ENCODE measurements at places on chromosomes 3 and 15.

GRCh38 chr3:183350164-183350563 lies 78.3 kb downstream of the MCF2L2 start:
- DNase-seq: no peak

GRCh38 chr3:72008226-72008996 lies 223.5 kb upstream of the PROK2 start:
- no peak for DNase-seq

- no peak for DNase-seq
Measured at GRCh38 chr15:62063825-62064635, 2.7 kb upstream of the C2CD4A start.

DNA sequence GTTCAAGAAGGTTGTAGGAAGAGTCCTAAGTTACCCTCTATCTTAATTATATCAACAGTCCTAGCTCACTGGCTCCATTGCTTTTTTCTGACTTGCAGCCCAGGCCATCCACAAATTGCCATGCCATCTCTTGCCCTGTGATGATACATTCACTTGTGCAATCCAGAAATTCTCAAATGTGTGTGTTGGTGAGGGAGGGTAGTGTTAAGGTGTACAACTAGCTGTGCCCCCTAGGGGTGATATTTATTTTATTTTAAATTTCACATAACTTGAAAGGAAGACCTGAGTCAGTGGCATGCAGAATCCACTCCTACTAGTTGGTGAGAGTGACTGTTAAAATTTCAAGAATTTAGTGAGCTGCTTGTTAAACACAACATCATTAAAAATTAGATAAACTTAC lies 156.1 kb upstream of the ANKRD28 start:
- DNase-seq: no peak

DNA sequence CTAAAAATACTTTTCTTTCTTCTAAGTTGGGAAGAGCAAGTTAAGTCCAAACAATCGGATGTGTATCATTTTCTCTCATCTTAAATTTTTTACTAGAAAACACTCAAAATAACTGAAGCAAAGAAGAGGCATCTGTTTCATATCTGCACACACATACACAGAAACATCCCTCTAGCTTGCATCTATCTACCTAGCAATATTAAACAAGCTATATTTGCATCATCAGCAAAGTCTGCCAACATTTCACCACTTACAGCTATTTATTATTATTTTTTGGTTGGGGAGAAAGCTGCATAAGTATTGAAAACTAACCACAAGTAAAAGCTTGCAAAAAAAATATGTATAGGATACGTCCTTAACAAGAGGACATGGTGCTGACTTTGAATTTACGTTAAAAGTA lies 1.9 kb downstream of the GOLIM4 start:
- DNase-seq: no peak

DNA sequence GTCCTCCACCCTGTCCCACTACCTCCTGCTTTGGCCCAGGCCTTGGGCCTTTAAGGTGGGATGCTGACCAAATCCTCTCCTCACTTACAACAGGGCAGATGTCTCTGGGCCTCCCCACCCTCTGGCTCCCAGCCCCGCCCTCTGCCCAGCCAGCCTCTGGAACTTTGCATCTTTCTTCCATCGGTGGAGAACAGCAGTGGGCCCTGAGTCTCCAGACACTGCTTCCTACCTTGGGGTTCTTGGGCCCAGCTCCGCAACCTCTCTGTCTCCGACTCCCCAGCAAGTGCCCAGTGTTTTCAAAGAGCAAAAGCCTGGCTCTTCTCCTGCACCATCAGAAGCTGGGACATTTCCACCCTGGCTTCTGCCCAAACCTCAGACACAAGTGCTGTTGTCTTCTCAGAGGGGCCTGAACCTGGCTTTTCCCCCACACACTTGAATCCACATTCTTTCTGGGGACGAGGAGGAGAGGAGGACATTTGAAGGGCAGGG lies 33.1 kb downstream of the MRAS start:
- no peak for DNase-seq

GRCh38 chr15:68228143-68228970 lies 1.2 kb downstream of the CLN6 start:
- no peak for DNase-seq

- no peak for DNase-seq
Measured at GRCh38 chr15:81825136-81825535, 220.7 kb downstream of the MEX3B start.

- no peak for DNase-seq
Measured at GRCh38 chr3:72279068-72279604, 494.2 kb upstream of the PROK2 start.

DNA sequence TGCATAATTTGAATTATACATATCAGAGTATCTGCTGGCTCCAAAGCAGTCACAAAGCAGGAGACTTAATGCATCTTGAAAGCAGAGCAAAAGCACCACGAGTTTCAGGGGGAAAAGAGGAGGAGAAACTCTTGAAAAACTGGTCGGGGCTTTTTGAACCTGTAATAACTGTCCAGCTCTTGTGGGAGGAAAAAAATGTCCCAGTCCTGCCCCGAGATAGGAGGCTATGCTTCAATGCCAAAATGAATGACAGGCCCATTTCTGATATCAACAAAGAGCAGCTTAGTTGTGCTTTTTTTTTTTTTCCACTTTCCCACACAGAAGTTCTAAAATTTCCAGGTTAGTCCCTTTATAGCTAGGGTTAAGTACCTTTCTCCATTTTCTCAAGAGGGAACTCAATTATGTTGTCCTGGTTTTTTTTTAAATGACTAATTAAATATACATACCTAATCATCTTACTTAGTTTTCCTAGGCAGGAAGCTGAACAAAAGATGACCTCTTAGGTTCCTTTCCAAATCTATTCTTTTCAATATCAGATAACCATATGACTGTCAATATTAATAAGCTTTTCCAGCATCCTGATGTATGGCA lies 120.2 kb downstream of the TFDP2 start:
- DNase-seq: no peak

DNA sequence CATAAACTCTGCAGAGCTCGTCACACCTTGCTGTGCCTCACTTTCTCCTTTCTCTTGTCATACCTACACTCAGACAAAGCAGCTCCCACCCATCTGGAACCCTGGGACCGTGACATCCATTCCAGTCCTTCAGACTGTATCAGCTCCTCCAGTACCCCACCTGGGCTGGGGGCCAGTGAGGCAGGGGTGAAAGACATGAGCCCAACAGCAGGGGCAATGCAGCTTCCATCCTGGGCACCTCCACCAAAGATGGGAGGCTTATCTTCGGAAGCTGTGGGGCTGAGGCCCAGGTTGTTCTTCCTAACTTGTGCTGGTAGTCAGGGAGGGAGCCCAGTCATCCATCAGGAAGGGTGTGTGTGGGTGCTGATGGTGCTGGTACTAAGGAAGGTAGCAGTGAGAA lies 109.2 kb downstream of the EEFSEC start:
- no peak for DNase-seq

GRCh38 chr3:188580659-188581058 lies 426.7 kb downstream of the LPP start:
- no peak for DNase-seq

DNA sequence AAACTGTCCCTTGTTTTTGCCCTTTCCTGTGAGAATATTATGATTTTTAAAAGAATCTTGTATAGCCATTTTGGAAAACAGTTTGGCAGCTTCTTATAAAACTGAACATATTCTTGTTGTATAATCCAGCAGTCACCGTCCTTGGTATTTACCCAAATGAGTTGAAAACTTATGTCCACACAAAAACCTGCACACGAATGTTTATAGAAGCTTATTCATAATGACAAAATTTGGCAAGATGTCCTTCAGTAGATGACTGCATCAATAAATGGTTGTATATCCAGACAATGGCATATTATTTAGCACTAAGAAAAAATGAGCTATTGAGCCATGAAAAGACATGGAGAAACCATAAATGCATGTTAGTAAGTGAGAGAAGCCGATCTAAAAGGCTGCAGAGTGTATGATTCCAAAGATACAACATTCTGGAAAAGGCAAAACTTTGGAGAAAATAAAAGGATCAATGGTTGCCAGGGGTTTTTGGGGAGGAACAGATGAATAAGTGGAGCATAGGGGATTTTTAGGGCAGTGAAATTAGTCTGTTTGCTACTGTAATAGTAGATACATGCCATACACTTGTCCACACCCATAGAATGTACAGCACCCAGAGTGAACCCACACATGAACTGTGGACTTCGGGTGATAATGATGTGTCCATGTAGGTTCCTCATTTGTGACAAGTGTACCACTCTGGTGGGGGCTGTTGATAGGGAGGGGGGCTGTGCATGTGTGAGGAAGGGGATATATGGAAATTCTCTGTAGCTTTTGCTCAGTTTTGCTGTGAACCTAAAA lies 31.7 kb downstream of the LIMD1 start:
- DNase-seq: no peak

- DNase-seq: no peak
Measured at GRCh38 chr3:179949412-179949811, 87.3 kb downstream of the PEX5L start.

DNA sequence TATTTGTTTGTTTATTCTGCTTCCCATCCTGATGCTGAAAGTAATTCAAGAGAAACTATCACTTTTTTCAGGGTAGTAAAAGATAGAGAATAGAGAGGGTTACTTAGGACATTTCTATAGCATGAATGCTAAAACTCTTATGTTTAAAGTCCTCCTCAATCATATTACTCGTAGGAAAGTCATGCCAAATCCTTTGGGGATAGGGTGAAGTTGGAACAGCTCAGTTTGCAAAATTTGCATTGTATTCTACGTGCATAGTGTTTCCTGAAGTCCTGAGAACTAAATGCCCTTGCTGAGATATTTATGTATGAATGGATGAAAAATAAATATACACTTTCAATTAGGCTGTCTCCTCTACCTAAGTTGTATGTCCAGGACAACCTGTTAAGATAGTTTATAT lies 14.6 kb downstream of the PLSCR5 start:
- DNase-seq: peak; percentile 61

DNA sequence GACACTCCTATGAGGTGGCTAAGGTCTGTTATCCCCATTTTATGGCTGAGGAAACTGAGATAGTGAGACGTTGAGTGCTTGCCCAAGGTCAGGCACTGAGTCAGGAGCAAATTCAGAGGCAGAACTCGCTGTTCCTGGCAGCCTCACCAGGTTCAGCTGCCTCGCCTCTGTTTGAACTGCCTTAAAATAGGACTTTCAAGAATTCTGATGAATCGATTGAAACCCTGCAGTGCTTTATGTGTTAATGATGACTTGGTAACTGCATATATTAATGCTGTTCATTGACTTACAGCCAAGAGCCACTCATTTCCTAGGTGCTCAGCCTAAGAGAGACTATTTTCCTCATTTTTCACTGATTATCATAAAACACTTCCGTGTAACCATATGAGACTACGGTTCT lies 79.5 kb upstream of the BHLHE40 start:
- no peak for DNase-seq

- no peak for DNase-seq
Measured at GRCh38 chr3:189121092-189121491, 50.7 kb upstream of the TPRG1 start.

- no peak for DNase-seq
Measured at GRCh38 chr3:127959873-127960272, 44.8 kb downstream of the KBTBD12 start.

GRCh38 chr3:157534725-157535161 lies 31.5 kb upstream of the VEPH1 start:
- no peak for DNase-seq
